Stimulated activated effector memory CD8-positive, alpha-beta T cell treated with anti-CD3 and anti-CD28 coated beads, Interleukin-12 subunit alpha, Interleukin-12 subunit beta, amount 100 ng/mL, for 72 hours (primary cell): ENCODE measurements at places on chromosomes 3 and 15.

DNA sequence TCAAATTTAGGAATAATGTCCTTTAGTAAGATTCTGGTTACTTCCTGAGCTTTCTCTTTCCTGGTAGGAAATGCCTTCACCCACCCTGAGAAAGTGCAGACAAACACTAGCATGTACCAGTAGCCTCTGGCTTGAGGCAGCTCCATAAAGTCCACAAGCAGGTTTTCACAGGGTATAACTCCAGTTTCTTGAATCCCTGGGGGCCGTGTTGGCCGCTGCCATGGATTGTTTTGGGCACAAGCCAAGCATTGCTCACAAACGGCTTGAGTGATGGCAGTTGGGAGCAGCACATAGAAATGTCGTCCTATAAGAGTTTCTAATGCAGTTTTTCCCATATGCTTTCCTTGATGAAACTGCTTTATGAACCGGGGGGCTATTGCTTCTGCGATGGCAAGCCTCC, 164.1 kb downstream of the STXBP5L start:
- no peak for DNase-seq

DNA sequence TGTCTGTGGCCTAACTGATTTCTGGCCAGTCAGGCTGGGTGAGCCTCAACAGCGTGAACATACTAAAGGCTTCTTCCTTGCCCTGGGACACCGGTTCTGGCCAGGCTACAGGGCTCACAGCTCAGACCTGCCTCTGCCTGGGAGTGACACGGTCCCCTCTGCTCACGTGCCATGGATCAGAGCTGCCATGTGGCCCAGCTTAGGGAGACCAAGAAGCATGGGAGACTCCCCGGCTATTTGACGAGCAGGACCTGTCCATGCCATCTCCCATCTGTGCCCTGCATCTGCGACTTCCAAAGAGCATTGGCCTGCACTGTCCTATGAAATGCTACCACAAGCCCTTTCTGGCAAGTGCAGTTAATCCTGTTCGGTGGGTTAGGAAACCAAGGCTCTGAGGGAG, 57.4 kb downstream of the APBA2 start:
- no peak for DNase-seq

DNA sequence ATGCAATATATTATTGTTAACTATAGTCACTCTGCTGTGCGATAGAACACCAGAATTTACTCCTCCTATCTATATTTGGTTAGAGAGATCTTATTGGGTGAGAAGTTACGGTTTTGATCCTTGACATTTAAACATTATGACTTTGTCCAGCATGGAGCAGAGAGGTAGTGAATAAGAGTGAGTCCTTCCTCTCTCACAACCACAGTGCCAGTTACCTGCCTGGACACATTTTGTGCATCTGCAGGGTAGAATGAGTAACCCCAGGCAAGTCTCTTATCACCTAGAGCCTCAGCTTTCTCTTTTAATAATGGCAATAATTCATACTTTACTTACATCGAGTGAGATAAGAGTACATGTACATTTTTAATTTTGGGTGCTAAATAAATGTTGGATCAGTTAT, 24.1 kb downstream of the KAT2B start:
- DNase-seq, result no peak

GRCh38 chr3:33732394-33732793, 14.3 kb upstream of the CLASP2 start:
- DNase-seq, result no peak

DNA sequence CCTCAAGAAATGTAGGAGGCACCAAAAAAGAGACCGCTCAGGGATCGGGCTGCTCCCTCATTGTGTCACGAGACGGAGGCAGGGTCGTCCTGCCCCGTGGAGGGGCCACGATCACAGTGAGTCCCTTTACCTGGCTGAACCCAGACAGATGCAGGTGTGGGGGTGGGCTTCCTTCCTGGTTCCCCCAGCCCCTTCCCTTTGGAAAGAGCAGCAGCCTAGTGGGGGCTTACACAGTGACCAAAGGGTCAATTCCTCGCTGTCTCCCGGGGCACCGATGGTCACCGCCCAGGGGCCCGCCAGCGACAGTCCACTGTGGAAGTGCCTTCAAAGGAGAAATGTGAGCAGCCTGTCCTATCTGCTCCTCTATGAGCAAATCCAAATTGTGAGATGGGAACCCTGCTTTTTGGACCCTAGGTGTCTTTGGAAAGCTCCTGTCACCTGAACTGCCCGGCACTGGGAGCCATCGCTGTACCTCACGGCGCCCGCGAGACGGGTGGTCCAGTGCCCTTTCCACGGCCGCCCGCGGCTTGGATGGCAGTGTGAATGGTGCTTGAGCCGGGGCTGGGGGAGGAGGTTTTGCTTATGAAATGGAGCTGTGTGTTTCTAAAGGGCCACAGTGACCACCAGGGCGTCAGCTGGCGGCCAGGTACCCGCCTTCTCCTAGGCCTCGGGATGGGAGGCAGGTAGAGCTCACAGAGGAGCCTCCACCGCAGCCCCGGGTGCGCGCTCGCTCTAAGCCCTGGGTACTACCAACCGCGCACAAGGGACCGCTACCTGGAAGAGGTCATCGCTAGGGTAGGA, 155.7 kb downstream of the KLF13 start:
- DNase-seq, result no peak

DNA sequence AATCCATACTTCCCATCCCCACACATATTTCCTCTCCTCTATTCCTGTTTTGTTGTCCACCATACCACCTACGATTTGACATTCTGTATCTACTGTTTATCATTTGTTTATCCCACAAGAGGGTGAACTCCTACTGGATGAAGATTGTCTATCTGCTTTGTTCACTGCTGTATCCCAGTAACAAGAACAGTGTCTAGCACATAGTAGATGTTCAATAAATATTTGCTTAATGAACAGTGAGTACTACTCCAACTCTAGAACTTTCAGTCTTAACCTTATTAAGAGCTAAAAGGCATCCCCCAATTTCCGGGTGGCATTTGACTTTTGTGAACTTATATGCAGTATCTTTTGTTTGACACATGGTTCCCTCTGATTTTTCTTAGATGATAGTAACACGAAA, 1.3 kb downstream of the PYGO1 start:
- no peak for DNase-seq

GRCh38 chr15:63502137-63502766, 2.1 kb upstream of the USP3 start:
- DNase-seq, result no peak

- no peak for DNase-seq
These were observed 65.5 kb downstream of the SRGAP3 start for GRCh38 chr3:9183811-9184460.

GRCh38 chr15:77819851-77820728, 187.4 kb upstream of the LINGO1 start:
- no peak for DNase-seq

- no peak for DNase-seq
These were observed 35.8 kb downstream of the LMCD1 start for GRCh38 chr3:8537440-8537839.
